SK-N-SH (cell line): ENCODE measurements at places on chromosomes 4 and X. TPM values are rescaled to one million over a fixed set of nuclear protein-coding genes. Genes with fewer than 3 reads are reported as not detected.

Gene VEGFD
- polyA plus RNA-seq: 5.3 and 6.3 TPM in 2 replicates

DNA sequence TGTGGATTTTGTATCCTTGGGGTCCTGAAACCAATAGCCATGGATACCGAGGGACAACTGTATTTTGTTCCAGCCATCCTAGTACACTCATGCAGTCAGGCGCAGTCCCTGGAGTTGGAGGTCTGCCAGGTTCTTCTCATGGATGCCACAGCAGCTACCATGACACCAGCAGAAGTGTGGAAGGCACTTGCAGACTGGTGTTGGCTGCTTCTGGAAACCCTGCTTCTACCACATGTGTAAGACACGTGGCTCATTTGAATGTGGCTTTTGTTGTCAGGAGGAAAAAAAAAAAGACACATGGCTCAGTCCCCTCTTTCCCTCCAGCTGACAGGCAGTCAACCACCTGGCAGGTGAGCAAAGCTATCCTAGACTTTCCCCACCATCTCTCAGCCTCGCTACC lies 19.4 kb downstream of the DRD5 start:
- DNase-seq: no peak

GRCh38 chr4:120723986-120724385 lies 198.5 kb downstream of the PRDM5 start:
- DNase-seq: no peak

Gene DMRTC1B
- polyA plus RNA-seq: not detected in 2 replicates

GRCh38 chr4:184380707-184381106 lies 93.6 kb downstream of the IRF2 start:
- no peak for DNase-seq

GRCh38 chrX:70172964-70173363 lies 4.3 kb upstream of the DGAT2L6 start:
- DNase-seq: no peak

DNA sequence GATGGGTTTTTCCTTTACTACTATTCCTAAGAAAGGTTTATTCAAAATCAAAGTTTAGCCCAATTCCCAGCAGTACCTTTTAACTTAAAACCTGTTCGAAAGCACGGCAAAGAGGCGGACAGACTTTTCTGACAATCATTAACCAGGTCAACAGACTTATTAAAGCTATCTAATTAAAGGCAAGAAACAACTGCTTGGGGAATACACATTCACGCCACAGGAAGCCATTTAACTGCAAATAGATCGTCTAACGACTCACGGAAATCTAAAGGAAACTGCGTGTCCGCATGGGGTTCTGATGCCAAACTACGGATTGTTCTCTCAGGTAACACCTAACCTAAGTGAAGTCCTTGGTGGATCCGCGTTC lies 663 bp upstream of the USP53 start:
- no peak for DNase-seq
